Stimulated activated CD4-positive, alpha-beta T cell treated with anti-CD3 and anti-CD28 coated beads, Interleukin-4, amount 100 ng/mL, for 4 hours (primary cell): ENCODE measurements at places on chromosomes 1 and 21.

GRCh38 chr1:198620951-198621824, 17.7 kb upstream of the PTPRC start:
- DNase-seq: peak; percentile 32

- no peak for DNase-seq
These were observed 6.3 kb downstream of the INTS11 start for GRCh38 chr1:1318131-1318652.

DNA sequence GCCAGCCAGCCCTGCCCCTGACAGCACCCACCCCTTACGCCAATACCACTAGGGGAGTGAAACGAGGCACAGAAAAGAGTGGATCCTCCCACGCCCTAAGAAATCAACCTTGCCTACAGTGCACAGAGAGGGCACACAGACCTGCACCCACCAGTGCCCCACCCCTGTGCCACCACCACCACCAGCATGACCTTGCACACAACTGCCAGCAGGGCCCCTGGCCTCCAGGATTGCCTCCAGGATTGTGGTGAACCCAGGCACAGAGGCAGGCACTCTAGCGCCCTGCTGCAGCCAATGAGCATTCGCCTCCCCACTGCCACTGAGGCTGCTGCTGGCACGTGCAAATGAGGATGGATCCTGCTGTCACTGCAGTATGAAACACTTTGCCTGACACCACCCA, 23.5 kb upstream of the SGIP1 start:
- DNase-seq: no peak

GRCh38 chr1:39617488-39618049, 21.9 kb downstream of the HEYL start:
- DNase-seq: no peak

DNA sequence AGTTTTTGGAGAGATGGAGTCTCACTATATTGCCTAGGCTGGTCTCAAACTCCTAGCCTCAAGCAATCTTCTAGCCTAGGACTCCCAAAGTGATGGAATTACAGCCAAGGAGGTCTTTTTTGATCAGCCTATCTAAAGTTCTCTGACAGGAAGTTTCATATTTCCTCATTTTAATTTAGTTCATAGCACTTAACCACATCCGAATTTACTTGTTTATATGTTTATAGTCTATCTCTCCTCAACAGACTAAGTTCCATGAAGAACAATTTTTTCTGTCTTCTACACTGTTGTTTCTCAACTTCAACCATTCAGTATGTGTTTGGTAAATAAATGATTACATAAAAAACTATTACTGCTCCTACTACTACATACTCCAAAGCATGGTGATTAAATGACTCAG, 47.9 kb downstream of the GON4L start:
- no peak for DNase-seq

GRCh38 chr1:116498789-116499628, 71.8 kb downstream of the CD58 start:
- DNase-seq: no peak

GRCh38 chr21:33811167-33812010, 104.2 kb downstream of the ATP5PO start:
- no peak for DNase-seq

GRCh38 chr1:181482521-181483284, 614 bp upstream of the CACNA1E start:
- DNase-seq: peak; percentile 15

DNA sequence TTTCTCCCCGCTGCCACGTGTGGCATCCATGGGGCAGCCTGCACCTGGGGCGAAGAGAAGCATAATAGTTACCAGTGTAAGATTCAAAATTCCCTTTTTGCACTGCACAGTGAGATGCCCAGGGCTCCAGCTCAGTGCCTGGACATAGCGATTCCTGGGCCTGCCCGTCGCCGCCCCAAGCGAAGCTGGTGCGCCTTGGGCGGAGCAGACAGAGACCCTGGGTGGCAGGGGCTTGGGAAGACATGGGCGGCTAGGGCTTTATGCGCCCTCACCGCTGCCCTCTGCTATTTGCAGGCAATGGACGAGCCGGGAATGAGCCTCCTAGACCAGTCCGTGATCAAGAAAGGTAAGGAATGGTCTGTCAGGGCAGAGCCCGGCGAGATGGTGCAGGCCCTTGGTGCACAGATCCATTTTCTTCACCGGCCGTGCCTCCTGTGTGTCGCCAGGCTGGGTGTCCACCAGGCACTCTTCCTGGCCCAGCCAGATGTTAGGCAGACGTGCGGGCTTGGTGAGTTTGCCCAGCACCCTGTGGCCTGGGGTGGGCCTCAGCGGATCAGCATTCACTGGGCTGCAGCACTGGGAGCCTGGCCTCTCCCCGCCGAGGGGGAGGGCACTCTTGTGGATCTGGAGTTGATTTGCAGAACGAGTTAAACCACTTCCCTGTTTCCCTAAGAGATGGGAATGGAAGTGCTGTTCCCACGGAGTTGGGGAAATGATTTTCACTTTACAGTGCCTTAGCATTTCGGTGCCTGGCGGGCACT, 1.7 kb downstream of the TFAP2E start:
- no peak for DNase-seq

GRCh38 chr1:10378081-10378841, 20.6 kb upstream of the PGD start:
- no peak for DNase-seq

- no peak for DNase-seq
These were observed 12.5 kb downstream of the CHML start for GRCh38 chr1:241627453-241628259.

- DNase-seq: no peak
These were observed 157.7 kb downstream of the HHIPL2 start for GRCh38 chr1:222390181-222390580.

GRCh38 chr1:184443624-184444023, 56.8 kb downstream of the C1orf21 start:
- DNase-seq: no peak

DNA sequence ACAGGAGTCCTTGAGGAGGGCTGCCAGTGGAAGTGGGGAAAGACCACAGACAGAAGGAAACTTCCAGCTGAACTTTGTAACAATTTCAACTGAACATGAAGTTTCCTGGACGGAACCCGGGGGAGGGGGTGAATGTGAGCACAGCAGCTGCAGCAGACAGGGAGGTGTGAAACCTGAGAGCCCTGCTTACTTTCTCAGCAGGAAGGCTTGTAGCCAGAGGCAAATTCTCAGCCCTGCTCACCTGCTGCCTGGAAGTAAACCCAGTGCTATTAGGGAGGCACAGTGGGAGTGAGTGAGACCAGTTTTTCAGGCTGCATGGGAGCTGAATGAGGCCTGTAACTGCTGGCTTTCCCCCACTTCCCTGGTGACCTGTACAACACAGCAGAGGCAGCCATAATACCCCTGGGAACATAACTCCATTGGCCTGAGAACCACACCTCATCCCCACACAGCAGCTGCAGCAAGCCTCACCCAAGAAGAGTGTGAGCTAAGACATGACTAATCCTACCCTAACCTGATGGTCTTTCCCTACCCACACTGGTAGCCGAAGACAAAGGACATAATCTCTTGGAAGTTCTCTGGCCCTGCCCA, 9.6 kb upstream of the SPRR2F start:
- no peak for DNase-seq

- no peak for DNase-seq
These were observed 172.8 kb upstream of the CXADR start for GRCh38 chr21:17340081-17340480.

DNA sequence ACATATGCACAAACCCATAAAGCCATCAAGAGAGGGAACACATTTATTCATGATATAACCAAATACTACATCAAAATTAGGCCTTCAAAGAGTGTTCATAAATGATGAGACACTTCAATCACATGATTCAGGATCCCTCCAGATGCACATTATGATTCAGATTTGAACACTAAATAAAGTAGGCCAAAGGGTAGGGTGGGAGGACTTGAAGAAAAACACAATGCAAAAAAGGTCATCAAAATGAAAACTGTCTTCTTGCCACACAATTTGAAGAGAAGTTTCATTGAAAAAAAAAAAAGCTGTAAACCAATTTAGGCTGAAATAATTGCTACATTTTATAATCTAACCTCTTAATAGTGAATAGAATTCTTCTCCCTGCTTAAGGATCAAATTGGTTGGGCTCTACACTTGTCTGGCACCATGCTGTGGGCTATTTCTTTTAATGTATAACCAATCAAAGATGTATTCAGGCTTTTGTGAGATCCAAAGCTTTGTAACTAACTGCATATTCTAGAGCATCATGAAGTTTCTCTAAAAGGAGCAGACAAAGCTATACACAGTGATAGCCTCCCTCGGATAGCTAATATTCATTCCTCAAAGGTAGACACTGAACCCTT, 58.1 kb downstream of the ZSWIM5 start:
- no peak for DNase-seq

- DNase-seq: no peak
These were observed 28.7 kb upstream of the DISP1 start for GRCh38 chr1:222786121-222786520.

- DNase-seq: no peak
These were observed 60.7 kb downstream of the MORN1 start for GRCh38 chr1:2330519-2331199.

- DNase-seq: no peak
These were observed 227.2 kb downstream of the DPYD start for GRCh38 chr1:97693601-97694000.

- DNase-seq: no peak
These were observed 14.0 kb upstream of the TBX15 start for GRCh38 chr1:119002028-119002686.

DNA sequence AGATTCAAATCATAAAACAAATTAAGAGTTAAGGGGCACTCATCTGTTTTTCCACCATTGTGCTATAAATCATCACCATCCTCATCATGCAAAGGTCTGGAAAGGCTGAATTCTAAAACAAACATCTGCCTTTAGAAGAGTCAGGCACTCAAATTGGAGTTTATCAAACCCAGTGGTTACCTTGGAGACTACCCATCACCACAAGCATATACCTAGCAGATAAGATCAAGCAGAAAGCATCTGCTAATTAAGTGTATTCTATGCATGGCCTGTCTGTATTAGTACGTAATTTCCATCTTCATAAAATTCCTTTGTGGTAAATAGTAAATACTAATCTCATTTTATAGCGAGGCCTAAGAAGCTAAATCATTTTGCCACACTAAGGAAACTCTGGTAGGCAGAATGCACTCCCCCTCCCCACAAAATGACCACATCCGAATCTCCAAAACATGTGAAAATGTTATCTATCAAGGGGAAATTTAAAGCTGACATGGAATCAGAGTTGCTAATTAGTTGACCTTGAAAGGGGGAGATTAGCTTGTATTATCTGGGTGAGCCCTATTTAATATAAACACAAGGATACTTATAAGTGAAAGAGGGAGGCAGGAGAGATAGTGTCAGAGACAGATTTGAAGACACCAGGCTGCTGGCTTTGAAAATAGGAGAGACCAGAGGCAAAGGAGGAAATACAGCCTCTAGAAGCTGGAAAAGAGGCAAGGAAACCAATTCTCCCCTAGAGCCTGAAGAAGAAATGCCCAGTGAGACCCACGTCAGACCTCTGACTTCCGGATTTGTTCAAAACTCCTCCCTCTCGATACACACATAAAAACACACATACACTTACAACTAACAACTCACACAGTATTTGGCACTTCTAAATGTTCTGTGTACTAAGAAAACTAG, 23.2 kb downstream of the ARID4B start:
- no peak for DNase-seq

DNA sequence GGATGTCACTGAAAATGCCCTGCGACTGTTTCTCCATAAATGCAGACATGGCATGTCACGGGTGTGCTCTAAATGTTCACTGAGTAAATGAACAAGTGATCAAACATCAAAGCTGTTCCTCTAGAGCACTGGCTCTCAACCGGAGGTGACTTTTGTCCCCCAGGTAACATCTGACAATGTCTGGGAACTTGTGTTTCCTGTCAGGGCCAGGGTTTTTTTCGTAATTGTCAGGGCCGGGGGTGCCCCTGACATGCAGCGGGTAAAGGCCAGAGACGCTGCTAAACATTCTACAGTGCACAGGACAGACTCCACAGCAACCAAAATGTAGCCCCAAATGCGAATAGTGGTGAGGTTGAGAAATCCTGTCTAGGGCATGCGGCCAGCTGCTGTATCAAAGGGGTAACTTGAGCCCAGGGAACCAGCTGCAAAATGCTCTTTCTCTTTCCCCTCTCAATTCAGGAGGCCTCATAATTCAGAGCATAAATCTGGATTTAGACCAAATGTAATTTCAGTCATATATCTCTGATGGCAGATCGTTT, 2.0 kb downstream of the ALDH4A1 start:
- no peak for DNase-seq

DNA sequence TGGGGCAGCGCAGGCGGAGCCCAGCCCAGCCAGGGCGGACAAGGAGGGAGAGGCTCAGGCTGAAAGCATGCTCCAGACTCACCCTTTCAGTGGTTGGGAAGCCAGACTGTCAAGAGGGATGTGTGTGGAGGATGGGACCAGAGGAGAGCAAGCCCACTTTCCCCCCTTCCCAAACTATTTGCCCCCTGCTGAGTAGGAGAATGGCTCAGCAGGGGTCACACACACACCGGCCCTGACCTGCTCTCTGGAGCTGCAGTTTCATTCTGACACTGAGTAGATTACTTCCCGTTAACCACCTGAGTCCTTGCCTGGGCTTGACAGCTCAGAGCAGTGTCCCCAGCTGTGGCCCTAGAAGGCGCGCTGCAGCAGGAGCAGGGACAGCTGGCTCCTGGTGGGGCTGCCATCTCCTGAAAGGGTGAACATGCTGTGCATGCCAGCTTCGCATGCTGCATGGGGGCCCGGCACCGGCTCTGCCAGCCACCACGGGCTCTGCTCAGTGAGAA, 51.6 kb upstream of the CNTN2 start:
- no peak for DNase-seq

- no peak for DNase-seq
These were observed 28.8 kb upstream of the FMO1 start for GRCh38 chr1:171219346-171220080.

DNA sequence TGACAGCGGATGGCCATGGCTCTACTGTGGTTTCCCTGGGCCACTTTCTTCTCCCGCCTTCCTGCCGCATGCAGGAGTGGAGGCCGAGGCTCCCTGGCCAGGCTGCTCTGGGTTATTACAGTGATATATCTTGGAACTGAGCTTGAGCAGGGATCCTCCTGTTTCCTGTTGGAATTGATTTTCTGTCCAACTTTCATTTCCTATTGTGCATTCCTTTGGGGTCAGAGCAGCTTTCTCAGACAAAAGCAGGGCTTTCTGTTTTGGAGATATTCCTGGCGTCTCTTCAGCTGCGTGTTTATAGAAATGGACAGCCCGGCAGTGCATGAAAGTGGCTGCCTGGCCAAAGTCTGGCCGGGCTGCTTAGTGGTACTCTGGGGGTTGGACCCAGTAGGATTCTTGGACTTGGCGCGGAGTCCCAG, 146.4 kb downstream of the KIF26B start:
- no peak for DNase-seq

- no peak for DNase-seq
These were observed 45.5 kb downstream of the TOR3A start for GRCh38 chr1:179127163-179127895.

GRCh38 chr1:230090194-230090711, 23.2 kb downstream of the GALNT2 start:
- no peak for DNase-seq

DNA sequence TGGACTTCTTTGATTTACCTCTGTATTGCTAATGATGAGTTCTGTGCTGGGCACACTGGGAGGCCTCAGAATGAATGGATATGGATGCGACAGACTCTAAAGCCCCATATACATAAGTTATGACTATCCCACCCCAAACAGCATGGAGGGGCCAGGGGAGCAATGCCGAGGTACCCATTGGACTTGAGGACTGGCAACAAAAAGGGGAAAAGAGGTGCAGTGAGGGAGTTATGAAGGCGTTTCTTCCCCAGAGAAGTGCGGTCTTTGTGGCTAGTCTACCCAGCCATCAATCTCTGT, 15.2 kb upstream of the CDCA8 start:
- DNase-seq: no peak

GRCh38 chr1:186502087-186502486, 41.2 kb upstream of the PDC start:
- no peak for DNase-seq

- peak; percentile 68 for DNase-seq
These were observed at the start of gene TNFAIP8L2 for GRCh38 chr1:151156515-151156819. TNFAIP8L2 (plus strand) TSS chr1:151156649; CDS start chr1:151158698, 2,049 bp downstream.
